Left forelimb (tissue), 1 donor: ENCODE measurements at places on chromosomes 2 and 18.

DNA sequence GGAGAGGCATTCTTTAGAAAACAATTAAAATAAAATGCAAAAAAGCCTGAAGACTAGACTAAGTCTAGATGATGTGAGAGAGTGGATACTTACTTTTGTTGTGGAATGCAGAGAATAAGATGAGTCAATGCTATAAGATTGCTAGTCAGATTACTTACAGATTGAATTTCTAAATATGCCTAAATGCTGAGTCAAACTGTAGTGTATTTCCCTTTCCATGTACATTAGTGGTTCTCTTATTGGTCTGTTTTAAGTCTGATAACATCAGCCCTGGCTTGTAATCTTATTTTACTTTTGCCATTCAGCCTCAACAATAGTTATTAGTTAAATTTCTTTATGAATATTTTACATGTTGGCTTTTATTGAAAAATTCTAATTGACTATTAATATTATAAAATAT lies 702.7 kb downstream of the SOCS6 start:
- no peak for DNase-seq

DNA sequence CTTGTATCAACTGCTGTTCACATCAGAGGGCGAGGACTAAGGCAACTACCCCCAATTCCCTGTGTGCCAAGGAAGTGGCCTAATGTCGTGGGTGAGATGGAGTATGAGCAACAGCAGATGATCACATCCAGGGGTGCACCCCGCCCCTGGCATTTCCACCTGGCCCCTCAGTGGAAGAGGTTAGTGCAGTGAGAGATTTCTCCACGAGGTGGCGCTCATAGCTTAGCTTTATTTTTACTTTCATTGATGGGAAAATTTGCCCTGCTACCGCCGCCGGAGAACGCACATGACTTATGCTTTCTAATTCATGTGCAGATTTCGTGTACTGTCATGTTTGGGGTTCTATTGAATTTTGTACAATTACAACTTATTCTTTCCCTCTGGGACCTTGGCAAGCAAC lies 470.6 kb upstream of the MEX3C start:
- DNase-seq: peak; percentile 71

- DNase-seq: no peak
Observed at GRCh38 chr2:147934881-147935620, 85.5 kb downstream of the ORC4 start.

- no peak for DNase-seq
Observed at GRCh38 chr2:232238108-232238507, 140.4 kb upstream of the ALPP start.

- no peak for DNase-seq
Observed at GRCh38 chr2:26737221-26737620, 26.9 kb upstream of the SLC35F6 start.

- DNase-seq: no peak
Observed at GRCh38 chr2:126896471-126896870, 2.2 kb upstream of the TEX51 start.

DNA sequence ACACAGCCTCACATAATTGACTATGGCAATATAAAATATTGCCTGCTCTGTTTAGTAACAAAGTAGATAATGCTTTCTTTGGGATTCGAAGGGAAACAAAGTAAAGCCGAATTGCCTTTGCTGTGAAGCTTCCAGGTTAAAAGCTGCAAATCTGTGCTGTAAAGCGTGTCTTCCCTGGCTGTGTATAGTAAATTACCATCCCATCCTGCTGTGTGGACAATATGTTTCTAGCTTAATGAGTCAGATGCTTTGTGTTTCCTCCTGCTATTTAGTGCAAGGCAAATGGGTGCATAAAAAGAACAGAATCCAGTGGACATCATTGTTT lies 265.1 kb downstream of the SOCS6 start:
- no peak for DNase-seq

DNA sequence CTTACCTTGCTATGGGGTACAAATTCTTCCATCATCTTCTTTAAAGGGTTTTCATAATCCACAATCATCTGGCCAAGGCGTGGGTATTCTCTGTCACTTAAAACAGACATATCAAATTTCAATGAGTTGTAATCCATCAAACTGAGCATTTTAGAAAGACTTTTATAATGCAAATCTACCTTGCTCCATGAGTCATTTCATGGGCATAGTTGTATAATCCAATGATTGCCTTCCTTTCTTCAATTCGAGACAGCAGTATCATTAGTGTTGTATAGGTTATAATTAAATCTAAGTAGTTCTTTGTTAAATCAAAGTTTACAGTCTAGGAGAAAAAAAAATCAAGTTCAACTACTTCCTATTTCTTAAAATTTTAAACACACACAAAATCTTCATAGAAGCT lies 36.3 kb downstream of the NCKAP1 start:
- DNase-seq: no peak

- DNase-seq: no peak
Observed at GRCh38 chr2:101560780-101561315, 85.9 kb upstream of the RFX8 start.

- no peak for DNase-seq
Observed at GRCh38 chr2:138012082-138012481, 47.8 kb downstream of the HNMT start.

- DNase-seq: no peak
Observed at GRCh38 chr2:1997409-1997808, 253.1 kb upstream of the PXDN start.

DNA sequence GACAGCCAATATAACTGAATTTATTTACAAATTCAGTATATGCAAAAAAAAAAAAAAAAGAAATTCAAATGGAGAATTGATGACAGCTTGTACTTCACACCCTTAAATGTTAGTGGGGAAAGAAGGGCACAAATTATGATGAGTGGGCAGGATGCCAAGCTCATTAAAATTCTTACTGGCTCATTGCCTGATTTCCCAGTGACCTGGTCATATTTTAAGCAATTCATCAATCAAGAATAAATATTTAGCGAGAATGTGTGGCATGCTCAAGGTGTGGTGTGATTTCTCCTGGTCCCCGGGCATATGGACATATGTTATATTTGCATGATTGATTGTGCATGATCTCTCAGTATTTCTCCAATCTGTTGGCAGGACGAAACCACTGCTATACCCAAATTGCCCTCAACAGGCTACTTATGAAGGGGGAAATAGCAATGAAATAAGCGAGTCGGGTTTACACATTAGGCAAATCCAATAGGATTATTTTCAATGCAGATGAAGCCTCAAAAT lies 883.0 kb downstream of the LRRTM4 start:
- no peak for DNase-seq

- DNase-seq: no peak
Observed at GRCh38 chr18:29063346-29063745, 886.4 kb upstream of the CDH2 start.
